Endothelial cell of umbilical vein (primary cell): ENCODE measurements at places on chromosomes 13 and 19.

GRCh38 chr13:73514208-73514607 lies 455.4 kb downstream of the KLF5 start:
- H3K27me3 ChIP-seq, result no peaks in the 10 kb centered on the region
- no peak overlapping the region for H3K27ac ChIP-seq
- no peak overlapping the region for H3K4me3 ChIP-seq
- no peaks in the 10 kb centered on the region for H3K36me3 ChIP-seq
- H3K4me1 ChIP-seq, result no peaks in the 10 kb centered on the region

DNA sequence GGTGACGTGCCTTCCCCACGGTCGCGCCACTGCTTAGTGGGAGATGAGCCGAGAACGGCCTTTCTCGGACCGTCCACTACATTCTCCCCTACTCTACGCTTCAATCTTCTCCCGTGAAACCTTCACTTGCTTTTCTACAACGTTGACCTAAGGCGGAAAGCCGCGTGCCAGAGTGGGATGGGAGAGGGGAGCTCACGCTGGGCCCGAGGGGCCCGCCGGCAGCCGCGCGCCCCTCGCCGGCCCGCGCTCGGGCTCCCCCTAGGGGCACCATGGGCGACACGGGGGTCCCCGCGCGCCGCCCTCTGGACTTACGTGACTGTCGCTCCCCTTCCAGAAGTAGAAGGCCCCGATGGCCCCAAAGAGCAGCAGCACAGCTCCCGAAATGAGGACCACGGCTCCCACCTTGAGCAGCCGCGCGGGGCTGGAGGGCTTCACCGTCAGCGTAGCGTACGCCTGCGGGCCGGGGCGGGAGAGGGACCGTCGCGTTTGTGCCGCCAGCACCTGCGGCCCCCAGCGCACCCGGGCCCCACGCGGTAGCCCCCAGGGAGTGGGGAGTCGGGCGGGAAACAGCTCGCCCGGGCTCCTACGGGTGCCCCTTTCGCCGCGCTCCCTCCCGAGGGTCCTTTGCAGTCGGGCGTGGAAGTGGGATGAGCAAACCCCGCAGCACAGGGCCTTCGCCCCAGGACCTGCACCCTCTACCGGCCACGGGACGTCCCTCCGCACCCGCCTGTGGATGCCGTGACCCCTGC lies 727 bp downstream of the CNMD start:
- peaks cover 28% of the 10 kb centered on the region for H3K27me3 ChIP-seq
- peaks cover 6% of the 10 kb centered on the region for H3K4me1 ChIP-seq
- no peak overlapping the region for H3K27ac ChIP-seq
- peak; percentile 15 for DNase-seq
- H3K4me3 ChIP-seq, result peak overlapping the region; percentile 24

DNA sequence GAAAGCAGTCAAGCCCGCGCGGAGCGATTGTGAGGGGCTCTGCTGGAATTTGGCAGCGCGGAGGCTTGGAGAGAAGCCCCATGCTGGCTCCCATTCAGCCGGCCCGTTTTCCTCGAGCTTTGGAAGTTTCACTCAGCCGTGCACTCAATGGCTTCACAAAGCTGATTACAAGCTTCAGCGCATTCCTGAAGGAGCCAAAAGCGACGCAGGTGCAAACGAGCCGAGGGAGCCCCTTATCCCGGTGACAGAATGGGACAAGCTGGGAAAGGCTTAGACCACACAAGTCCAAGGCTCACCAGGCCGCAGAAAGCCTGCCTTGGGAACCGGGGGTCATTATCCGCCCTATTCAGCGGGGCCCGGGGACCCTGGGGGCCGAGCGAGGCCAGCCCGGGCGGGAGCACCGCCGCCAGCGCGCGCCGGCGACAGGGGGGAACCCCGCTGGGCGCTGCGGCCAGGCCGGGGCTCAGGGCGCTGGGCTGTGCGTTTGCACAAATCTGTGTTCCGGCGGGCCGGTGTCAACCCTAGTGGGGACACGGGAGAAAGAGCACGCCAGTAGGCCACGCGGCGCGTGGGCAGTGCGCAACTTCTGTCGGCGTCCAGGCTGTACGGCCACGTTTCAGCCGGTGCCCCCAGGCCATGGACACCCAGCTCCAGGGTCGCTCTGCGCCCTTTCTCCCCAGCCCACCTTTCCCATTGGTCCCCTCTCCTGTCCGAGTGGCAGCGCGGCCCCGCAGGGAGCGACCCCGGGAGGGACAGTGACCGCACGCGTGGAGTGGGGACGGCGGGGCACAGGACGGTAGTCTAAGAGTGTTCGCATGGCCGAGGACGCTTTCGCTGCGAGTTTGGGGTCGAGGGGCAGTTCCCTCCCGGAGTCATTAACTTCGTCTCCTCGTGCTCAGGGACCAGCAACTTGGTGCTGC lies 37.3 kb downstream of the SOX1 start:
- no peak overlapping the region for H3K4me3 ChIP-seq
- no peak for DNase-seq
- H3K27me3 ChIP-seq, result peaks cover 17% of the 10 kb centered on the region
- no peak overlapping the region for H3K27ac ChIP-seq

DNA sequence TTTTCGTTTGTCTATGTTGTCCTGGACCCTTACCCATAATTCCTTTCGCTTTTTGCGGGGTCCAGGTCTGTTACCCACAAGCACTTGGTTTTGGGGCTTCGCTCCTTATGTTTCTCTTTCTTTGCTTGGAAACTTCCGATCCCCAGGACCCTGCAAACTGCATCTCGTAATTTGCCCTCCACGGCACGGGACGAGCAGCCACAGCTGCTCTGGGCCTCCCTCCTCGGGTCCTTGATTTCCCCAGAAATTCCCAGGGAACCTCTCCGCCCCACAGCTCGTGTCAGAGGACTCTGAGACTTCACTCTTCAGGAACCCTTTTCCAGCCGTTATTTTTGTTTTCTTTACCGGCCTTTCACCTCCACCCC lies 599 bp downstream of the SNRNP70 start:
- peak overlapping the region; percentile 93 for H3K4me3 ChIP-seq
- peak overlapping the region; percentile 73 for H3K27ac ChIP-seq
- H3K27me3 ChIP-seq, result peaks cover 2% of the 10 kb centered on the region
- DNase-seq, result no peak
- H3K36me3 ChIP-seq, result peaks cover 5% of the 10 kb centered on the region
